ENCODE measurements at places on chromosomes 1 and 21.
A peak's percentile ranks its signal among the peaks of the same experiment; 100 is the strongest.

DNA sequence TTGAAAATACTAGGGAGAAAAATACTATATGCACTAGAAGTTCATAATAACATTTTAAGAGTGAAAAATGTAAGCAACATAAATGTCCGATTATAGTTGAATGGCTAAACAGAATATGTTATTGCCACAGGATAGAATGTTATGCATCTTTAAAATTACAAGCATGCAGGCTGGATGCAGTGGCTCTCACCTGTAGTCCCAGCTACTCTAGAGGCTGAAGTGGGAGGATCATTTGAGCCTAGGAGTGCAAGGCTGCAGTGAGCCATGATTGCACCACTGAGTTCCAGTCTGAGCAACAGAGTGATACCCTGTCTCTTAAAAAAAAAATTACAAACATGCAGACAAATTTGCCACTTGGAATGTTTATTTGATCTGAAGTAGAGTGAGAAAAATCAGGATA is 3.0 kb upstream of the BATF3 start:
- no peak for DNase-seq

DNA sequence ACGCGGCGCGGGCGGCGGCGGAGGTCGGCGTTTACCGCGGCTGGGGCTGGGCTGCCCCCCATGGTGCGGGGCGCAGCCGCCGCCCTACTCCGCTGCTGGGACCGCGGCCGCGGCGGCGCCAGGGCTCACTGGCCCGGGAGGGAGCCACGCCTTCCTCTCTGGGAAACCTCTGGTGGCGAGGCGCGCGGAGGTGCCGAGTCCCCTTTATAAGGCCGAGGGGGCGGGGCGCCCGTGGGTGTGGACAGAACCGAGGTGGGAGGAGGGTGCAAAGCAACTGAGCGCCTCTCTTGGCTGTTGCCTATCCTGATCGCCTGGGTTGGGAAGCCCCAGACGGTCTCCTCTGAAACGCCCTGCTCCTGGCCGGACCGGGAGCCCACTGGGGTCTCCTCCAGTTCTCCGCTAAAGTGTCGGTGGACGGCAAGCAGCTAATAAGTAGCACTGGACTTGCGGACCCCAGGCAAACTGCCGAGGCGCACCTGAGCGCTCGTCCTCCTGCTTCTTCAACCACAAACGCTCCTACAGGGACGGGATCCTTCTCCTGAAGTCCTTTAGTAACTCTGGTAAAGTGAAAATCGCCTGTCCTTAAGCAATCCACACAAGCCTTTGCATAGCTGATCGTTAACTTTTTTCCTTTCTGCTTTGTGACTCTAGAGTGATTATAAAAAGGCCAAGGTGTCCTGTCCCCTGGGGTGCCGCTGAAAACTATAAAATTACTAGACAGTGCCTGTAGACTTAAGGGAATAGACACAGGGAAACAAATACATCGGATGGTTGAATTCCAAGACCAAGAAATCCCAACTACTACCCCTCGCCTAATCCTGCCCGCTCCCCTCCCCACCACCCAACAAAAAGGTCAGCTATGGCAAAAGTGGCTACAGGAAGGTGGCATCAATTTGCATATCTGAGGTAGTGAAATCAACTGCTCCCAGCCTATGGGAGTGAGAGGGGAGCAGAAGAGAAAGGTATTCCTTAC is at the start of gene PTGER3:
TSS of gene PTGER3 (minus strand) at position 182 of the 973 bp plus-strand sequence. CDS start 239 bp downstream, outside the sequence.
- peak; percentile 47 for DNase-seq

DNA sequence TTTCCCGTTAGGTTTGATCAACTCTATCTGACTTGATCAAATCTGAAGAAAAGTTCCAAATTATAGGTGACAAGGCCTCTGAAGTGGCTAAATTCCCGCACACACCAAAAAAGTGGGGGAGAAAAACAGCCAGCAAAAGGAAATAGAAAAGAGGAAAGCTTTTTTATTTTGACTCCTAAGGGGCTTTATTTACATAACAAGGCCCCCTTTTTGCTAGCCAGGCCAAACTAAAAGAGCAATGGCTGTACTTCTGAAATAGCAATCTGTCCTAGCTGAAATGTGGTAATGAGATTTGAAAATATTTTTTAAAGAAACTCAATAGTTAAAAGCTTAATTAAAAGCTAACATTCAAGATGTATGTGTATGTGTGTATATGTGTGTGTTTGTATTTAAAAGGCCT is 311.5 kb upstream of the POGK start:
- DNase-seq: no peak

GRCh38 chr1:207867136-207868109 is 43.5 kb downstream of the CD34 start:
- DNase-seq: no peak

GRCh38 chr1:92543131-92544055 is 56.7 kb upstream of the GFI1 start:
- DNase-seq: no peak

GRCh38 chr1:234321231-234321630 is 52.0 kb upstream of the COA6 start:
- no peak for DNase-seq

DNA sequence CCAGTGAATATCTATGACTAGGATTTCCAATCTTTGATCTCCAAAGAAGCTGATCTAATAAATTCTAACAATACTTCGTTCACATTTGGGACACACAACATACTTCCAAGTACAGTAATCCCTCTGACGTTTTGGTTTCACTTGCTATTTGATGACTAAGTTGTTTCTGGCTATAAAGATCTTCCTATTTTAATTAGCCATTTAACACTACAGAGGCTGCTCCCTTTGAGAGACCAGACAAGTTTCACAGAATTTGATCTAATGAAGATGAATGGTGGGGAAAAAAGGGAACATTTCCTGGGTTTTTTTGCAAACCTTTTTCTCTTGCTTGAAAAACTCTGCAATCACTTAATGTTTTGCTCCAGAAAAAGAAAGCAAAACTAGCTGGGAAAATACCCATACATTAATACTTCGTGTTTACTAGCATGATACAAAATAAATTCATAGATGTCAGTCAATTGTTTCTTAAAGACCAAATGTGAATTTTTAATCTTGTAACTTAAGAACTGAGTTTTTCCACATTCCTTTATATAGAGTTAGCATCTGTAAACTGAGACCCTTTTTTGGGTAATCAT is 28.0 kb upstream of the GLIS1 start:
- DNase-seq: no peak

GRCh38 chr21:35643176-35643575 is 417.1 kb downstream of the SETD4 start:
- DNase-seq: no peak

DNA sequence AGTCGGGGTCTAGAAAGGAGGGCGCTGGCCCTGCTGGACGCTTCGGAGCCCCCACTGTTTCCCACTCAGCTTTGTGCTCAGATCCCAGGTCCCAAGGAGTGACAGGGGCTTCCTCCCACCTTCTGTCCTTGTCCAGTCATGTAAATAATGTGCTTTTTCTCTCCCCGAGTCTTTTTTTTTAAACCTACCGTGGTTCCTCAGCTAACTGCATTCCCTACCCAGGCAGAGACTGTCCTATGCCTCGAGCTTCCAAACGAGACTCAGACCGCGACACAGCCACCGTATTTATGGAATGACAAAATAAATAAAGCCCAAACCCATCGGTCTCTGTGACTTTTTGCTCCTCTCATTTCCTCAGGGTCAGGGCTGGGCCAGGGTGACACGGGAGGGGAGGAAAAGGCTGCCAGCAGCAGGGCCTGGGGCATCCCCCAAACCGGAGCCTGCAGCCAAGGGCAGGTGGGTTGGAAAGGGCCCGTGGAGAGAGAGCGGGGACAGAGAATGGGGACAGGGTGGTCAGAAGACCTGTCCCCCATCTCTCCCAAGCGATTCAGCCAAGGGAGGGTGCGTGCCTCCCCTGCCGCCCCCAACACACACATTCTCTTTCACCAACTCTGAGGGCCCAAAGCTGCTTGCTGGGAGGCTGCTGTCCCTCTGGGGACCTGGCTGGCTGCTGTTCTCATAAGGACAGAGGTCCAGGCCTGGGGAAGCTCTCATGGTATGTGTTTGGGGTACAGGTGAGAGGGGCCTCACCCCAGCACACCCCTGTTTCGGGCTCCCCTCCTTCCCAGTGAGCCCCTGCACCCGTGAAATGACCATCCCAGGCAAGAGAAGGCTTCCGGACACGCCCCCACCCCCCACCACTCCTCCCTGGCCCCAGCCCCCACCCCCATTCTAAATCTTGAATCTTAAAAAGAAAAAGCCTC is 55.4 kb downstream of the KCNAB2 start:
- DNase-seq: no peak

GRCh38 chr1:64235910-64236309 is 32.5 kb downstream of the UBE2U start:
- no peak for DNase-seq

GRCh38 chr1:29222686-29223085 is 8.0 kb downstream of the MECR start:
- no peak for DNase-seq

DNA sequence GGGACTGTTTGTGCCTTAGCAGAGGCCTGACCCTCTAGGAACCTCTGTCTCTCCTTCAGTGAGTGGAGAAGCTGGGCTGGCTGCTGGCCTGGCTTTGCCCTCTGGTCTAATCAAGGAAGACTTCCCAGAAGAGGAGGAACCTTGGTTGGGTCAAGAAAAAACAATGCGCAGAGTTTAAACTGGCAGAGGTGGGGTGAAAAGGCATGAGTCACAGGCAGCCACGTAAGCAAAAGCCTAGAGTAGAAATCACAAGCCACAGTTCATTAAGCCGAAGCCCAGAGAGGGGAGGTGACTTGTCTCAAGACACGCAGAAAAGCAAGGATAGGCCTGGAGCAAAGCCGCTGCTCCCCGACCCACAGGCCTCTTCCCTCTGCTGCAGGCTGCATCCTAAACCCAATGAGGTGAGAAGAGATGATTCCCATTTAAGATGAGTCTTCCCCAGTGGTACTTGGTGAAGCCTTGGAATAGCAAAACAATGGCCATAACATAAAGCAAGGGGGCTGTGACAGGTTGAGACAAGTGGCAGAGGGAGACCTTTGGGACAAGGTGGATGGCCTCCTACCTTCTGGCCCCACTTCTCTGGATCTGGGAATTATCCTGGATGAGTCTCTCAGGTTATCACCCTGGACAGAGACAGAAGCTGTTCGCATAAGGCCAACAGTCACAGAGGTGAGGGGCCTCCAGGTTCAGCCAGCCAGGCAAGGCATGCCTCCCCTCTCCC is 7.7 kb downstream of the PDZK1IP1 start:
- no peak for DNase-seq

DNA sequence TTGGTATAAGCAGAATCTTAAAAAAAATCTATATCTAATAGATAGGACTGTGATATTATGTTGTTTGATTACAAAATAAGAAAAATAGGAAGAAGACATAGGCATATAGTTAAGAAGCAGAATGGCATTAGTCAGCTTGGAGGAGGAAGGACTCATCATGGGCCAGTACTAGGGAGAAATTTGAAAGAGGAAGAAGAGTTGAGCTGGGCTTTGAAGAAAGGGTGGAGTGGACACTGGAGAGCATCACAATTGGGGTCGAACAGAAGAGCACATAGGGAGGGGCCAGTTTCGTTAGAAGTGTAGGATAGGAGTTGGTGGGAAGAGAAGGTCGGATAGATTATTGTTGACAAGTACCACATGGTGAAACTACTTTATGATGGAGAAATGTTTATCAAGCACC is 129.3 kb downstream of the CACHD1 start:
- no peak for DNase-seq

DNA sequence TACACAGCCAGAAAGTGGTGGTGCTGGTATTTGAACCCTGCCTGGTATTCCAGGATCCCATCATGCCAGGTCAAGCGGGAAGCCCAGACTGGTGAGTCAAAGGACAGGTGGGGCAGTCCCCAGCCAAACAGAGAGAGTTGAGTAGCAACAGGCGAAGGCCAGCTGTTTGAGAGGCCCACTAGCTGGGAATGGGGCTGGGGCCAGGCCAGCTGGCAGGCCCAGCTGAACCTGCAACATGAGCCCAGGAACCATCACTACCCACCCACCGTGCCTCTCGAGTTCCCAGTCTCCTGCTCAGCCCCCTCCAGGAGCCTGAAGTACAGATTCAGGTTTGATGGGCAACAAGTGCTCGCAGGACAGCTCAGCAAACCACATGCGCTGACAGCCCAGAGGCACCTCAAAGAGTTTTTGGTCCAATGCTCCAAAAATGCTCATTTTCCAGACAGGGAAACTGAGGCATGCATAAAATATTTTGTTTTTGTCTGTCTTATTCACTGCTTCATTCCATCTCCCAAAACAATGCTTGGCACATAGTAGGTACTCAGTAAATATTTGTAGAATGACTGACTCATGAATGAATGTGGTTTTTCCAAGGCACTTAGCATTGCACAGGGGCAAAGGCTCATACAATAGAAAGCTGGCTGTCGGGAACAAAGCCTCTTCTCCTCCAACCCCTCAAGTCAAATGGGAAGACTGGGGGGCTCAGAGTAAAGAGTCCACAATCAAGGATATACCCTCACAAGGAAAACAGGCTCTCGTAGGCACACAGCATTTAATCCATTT is 42.5 kb upstream of the CLIC4 start:
- no peak for DNase-seq

DNA sequence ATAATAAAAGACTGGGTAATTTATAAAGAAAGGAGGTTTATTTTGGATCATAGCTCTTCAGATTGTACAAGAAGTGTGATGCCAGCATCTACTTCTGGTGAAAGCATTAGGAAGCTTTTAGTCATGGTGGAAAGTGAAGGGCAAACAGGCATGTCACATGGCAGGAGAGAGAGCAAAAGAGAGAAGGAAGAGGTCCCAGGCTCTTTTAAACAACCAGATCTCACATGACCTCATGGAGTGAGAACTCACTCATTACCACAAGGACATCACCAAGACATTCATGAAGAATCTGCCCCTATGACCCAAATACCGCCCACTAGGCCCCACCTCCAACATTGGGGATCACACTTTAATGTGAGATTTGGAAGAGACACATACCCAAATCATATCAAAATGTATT is 10.0 kb downstream of the RPTN start:
- no peak for DNase-seq

DNA sequence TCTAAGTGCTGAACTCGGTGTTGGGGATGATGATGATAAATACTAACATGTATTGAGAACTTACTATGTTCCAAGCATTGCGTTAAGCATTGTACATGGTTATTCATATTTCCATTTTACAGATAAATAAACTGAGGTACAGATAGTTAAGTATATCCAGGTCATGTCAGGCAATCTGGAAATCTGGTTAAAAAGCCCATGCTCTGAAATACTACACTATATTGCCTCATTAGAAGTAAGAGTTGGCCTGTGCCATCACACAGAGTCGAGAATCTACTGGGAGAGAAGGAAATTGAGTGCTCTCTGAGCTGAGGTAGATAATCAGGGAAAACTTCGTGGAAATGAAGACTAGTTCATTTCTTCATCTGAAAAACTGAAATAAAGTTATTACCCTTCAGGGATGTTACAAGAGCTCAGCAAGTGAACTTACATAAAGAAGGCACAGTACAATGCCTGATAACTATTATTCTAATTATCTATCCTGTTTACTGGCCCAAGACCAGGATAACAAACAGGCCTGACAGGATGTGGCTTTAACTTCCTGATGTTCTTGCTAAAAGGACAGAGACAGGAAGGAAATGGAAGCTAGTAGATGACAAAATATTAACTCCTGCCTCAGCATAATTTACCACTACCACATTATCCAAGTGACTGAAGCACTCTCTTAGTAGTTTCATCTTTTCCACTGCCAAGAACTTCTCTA is 85.6 kb downstream of the EPS15 start:
- no peak for DNase-seq

- no peak for DNase-seq
Observed at GRCh38 chr21:27713154-27714109, 746.5 kb upstream of the ADAMTS5 start.
